ENCODE measurements at places on chromosomes 1 and 21. TPM values are rescaled to one million over a fixed set of nuclear protein-coding genes. Genes with fewer than 3 reads are reported as not detected.

DNA sequence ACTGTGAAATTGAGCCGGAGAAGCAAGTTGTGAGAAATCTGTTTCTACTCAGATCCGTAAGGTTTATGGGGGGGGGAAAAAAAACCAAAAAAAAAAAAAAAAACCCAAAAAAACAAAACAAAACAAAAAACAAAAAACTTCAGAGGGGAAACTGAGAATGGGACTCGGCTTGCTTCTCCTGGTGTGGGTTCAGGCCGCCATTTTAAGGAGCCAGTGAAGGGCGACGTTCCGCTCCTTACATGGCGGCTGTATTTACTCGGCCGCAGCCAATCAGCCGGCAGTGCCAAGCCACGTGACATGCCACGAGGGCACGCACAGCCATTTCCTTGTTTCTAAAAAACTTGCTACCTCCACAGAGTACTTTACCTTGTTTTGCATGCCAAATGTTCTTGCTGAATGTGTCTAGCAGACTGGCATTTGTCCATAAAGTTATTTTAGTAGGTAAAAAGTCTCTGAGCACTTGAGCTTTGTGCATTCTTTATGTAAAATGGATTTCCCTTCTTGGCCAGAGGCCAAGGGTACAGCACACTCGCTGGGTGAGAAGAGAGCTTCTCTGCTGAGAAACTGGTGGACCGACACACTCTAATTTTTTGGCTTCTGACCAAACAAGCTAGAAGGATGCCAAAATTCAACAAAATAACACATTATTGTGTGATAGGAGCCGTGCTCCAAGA is 101.8 kb downstream of the NFIA start:
- DNase-seq = peak; percentile 89

DNA sequence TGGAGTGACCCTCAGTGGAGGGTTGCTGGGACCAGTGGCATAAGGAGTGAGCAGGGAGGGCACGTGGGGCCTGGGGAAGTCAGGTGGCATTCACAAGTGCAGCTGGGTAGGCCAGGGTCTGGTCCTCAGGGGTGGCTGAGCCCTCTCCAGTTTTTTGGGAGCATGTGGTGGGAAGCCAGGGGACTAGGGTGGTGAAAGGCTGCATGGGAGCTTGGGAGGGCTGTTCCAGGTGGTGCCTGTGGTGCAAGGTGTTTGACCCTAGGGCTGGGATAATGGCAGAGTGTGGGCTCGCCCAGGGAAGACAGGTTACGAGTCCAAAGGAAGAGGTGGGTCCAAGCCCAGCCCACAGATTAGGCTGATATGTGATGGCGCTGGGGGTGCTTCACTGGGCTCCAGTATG is 30.5 kb downstream of the MAN1C1 start:
- no peak for DNase-seq

- no peak for DNase-seq
Observed at GRCh38 chr1:11527541-11528452, 48.8 kb downstream of the DISP3 start.

DNA sequence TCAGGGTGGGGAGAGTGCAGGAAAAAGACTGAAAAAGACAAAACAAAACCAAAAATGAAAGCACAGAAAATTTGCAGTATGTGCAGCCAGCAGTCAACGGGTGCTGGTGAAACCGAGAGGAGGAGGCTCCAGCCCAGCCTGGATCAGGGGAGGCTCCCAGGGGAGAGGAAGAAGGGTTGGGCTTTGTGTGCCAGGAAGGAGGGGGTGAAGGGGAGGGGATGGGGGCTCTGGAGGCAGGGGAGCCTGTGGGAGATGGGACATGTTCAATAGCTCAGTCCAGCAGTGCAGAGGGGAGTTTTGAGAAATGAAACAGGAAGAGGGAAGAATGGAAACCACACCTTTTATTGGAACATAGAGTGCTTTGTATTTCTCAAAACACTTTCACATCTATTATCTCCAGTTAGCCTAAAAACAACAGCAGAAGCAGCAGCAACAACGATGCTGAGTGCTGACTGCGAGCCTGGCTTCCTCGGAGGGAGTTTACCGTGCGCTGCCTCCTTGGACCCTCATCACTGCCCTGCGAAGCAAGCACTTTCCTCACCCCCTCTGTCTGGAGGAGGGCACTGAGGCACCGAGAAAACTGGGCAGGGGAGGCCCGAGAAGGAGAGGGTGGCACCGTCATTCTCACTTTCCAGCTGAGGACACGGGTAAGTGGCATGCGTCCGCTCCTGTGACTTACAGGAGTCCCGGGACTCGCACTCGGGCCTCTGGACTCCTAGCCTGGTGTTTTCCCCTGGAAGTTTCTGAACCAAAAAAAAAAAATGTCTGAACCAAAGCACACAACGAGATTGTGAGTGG is 62.9 kb downstream of the MDM4 start:
- no peak for DNase-seq

- no peak for DNase-seq
Observed at GRCh38 chr1:202107321-202107761, 15.4 kb upstream of the GPR37L1 start.

- DNase-seq = no peak
Observed at GRCh38 chr1:162857850-162858249, 3.1 kb downstream of the CCDC190 start.

Gene UMODL1
- polyA plus RNA-seq = 0.09 TPM

Data from left renal cortex interstitium (tissue), 4 donors.